NCI-H748 treated with DMSO at 0.1 percent for 48 hours (cell line): ENCODE measurements at places on chromosomes 1 and 21.

- no peak for DNase-seq
Observed at GRCh38 chr1:60425528-60425927, 352.0 kb upstream of the C1orf87 start.

DNA sequence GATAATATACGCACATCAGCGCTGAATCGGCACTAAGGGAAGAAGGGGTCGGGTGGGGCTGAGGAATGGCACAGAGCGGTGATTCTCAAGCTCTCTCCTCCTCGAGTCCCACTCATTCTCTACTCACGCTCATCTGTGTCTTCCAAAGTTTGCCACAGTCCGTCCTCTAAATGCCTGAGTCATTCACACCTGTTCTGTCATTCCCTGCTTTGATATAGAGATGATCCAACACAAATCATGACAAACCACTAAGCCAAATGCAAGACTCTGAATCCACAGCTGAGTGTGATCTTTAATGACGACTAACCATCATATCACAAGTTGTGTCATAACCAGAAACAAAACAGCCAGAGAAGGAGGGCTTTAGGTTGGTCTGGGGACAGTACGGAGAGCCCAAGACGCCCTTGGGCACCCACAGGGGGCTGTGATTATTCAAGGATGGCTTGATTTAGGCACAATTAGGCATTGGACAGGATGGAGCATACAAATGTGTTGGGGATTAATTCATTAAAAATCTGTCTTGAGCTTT is 501.5 kb downstream of the KIF26B start:
- no peak for DNase-seq

DNA sequence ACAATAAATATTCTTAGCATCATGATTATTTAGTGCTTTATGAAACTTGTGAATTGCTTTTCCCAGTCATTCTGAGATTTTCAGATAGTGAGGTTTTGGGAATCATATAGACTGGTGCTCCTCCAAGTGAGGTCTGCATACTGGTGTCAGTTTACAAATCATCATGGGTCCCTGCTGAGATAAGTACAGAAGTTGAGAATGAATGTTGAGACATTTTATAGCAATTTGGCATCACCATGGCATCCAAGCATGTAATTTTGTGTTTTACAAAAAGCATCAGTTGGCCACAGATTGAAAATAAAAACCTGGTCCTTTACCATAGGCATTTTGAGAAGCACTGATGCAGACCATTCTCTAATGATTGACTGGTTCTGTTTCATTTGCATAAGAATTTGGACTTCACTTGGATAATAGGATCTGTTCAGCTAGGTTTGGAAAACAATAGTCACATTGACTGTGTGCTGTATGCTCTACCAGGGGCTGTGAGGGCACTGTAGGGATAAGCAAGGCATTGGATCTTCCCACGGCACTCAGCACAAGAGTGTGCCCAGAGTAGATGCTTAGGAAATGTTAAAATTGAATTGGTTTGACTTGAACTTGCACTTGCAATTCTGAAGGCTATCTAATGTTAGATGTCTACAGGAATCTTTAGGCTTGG is 79.0 kb upstream of the JUN start:
- peak; percentile 62 for DNase-seq

GRCh38 chr1:165191087-165191486 is 165.4 kb downstream of the LMX1A start:
- DNase-seq, result no peak

DNA sequence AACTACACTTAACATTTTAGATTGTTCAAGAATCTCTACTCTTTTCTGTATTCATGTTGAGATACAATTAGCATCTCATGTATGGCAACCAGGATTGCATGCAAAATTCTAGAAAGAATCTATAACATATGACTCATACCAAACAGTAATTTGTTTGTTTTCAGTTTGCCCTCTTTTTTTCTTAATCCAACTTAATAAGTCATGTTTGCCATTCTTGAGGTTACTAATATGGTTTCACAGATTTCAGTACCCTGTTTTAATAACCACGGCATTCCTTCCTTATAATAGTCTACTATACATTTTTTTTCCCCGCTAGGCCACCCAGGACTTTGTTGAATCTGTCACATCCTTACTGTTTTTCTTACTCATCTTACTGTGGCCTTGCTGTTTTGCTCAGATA is 140.8 kb downstream of the FMN2 start:
- no peak for DNase-seq

GRCh38 chr21:20570824-20571232 is 427.4 kb upstream of the NCAM2 start:
- no peak for DNase-seq

GRCh38 chr1:44808938-44809917 is 905 bp downstream of the BTBD19 start:
- no peak for DNase-seq

DNA sequence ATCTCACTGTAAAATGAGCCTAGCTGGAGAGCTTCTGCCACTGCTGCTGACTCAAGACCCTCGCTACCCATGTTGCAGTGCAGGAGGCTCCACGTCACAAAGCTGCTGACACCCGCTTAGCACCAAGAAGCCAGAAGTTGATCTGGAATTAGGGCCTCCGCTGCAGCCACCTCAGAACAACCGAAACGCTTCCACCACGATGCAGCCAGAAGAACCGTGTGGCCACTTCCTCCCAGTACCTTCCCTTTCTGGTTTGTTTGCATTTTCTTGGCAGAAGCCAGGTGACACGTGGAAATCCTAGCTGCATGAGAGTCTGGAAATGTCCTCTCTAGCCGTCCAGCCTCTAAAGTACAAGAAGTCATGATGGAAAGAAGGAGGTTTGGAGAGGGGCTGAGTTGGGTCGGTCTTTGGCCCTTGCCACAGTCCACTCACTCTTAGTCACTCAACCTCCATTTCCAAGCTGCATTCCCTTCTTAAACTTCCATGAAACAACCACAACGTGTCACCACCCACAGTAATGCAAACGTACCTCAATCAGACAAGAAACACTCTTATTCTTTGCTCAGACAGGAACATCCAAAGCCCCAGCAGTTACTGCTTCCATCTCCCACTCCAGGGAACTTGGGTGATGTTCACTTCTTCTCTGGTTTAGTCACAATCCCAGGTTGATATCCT is 10.0 kb upstream of the CDA start:
- no peak for DNase-seq
